NCI-H510A (cell line): ENCODE measurements at places on chromosomes 4 and X.

DNA sequence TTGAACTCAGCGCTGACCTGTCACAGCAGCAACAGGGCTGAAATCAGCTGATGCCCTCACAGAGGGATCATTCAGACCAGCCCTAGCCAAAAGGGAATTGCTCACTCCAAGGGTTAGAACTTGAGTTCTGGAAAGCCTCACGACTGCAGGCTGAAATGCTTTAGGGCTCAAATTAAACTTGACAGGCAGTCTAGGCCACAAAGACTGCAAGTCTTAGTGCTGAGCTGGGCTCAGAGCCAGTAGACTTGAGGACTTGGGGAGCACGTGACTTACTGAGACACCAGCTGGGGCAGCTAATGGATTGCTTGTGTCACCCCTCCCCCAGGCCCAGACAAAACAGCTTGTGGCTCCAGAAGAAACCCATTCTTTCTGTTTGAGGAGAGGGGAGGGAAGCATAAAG, 119.0 kb upstream of the SLC6A14 start:
- no peak for DNase-seq

DNA sequence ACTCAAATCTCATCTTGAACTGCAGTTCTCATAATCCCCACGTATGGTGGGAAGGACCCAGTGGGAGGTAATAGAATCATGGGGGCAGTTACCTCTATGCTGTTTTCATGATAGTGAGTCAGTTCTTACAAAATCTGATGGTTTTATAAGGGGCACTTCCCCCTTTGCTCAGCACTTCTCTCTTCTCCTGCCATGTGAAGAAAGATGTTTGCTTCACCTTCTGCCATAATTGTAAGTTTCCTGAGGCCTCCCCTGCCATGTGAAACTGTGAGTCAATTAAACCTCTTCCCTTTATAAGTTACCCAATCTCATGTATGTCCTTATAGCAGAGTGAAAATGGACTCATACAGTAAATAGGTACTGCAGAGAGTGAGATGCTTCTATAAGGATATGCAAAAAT, 1050.6 kb upstream of the GRIA3 start:
- DNase-seq, result no peak

DNA sequence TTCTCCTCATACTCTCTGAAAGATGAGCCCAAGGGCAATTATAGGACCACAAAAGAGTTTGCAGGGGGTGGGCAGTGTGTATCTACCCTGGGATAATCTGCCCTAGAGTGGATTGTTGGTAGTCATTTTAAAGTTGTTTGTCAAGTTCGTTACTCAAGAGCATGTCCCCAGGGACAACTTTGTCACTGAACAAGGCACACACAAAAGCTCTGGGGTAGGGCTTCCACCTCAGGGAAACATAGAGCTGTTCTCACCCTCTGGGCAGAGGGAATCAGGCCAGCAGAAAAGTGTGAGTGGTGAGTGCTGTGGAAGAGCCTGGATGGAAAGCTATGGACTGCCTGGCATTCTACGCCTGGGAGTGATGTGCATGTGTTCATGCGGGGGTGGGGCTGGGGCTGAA, 23.3 kb upstream of the LEF1 start:
- no peak for DNase-seq

DNA sequence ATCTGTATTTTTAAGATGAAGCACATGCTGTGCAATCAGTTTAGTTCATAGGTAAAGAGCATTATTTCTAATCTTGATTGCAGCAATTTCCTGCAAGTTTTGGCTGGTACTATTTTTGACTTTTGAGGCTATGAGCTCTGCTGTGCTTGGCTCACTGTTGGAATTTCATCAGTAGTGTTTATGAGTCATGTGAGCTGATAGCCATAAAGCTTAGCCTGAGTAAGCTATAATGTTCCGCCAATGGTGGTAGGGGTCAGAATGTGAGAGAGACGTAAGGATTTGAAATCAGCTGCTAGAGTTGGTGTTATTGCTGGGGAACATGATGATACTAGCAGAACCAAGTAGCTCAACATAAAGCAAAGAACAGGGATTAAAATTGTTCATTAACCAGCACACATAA, 590.9 kb upstream of the GNPDA2 start:
- no peak for DNase-seq

- no peak for DNase-seq
These were observed 11.0 kb upstream of the IDS start for GRCh38 chrX:149515954-149516602.

DNA sequence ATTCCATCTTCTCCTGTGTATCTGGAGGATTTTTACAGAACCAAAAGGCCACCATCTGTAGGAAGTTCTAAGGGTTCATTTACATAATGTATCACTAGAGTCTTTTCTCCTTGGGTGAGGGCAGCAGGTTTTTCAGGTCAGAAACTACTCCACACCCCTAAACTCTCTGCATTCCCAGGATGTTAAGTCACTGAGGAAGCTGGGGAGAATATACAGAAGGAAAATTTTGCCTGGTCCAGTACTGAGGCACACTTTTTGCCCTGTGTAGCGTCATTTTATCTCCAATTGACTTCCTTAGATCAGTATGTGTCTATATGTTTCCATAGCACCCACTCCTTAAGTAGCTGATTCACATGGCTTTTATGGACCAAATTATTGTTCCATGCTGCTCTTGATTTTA, 17.0 kb downstream of the XKRX start:
- DNase-seq, result no peak

- no peak for DNase-seq
These were observed 140.4 kb downstream of the MID1IP1 start for GRCh38 chrX:38941675-38942074.

- no peak for DNase-seq
These were observed 58.5 kb downstream of the ASMT start for GRCh38 chrX:1673337-1673736.

DNA sequence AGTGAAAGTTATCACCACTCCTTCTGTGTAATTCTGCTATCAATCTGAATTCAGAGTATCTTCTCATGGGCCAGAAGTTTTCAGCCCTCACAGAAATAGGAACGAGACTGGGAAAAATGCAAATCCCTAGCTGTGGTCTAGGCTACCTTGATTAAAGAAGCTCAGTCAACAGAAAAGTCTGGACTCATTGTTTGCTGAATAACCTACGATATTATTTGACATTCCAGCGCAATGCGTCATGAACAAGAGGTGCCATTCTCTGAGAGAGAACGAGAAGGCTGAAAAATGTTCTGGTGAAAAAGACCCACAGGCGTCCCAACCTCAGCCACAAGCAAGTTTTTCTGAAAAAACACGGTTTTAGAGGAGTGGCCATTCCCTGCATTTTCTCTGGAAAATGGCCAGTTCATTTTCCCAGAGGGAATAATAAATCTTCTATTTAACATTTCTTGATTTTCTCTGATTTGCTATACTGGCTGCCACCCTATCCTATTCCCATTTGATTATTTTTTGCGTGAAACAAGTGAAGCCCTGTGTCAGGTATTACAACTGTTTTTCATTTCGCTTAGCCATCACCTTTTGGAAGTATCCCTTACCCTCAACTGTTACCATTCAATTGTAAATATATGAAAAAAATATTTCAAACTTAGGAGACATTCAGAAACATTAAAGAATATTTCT, 1117.6 kb upstream of the PRKX start:
- DNase-seq, result no peak

- DNase-seq, result no peak
These were observed 94.5 kb upstream of the PRKX start for GRCh38 chrX:3807906-3808305.

GRCh38 chr4:182585321-182585720, 331.9 kb downstream of the DCTD start:
- DNase-seq, result no peak

- DNase-seq, result no peak
These were observed 89.8 kb downstream of the COMMD8 start for GRCh38 chr4:47373709-47374108.

DNA sequence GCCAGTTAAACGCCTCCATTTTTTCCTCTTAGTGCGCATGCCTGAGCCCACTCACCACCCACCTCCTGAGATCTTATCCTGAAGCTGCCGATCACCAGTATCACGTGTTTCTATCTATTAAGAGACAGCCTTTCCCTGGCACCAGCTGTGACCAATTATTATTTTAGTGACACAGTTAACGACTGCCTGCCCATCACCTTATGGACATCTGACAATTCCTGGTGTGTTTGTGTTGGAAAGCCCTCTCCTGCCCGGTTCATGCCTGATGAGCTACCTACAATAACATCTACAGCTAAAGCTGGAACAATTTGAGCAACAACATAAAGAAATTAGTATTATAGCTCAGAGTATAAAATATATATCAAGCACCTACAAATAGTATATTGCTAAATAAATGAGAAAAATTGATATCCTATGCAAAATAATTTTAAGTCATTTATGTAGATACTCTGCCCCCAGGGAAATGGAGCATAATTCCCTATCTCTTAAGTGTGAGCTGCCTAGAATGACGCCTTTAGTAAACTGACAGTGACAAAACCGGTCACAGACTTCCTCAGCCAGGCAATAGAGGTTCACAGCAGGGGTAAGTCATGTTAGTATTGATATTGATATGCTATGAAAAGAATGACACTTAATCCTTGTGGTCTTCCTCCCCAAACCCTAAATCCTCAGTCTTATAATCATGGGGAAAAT, 862.2 kb downstream of the TRAM1L1 start:
- DNase-seq, result no peak

DNA sequence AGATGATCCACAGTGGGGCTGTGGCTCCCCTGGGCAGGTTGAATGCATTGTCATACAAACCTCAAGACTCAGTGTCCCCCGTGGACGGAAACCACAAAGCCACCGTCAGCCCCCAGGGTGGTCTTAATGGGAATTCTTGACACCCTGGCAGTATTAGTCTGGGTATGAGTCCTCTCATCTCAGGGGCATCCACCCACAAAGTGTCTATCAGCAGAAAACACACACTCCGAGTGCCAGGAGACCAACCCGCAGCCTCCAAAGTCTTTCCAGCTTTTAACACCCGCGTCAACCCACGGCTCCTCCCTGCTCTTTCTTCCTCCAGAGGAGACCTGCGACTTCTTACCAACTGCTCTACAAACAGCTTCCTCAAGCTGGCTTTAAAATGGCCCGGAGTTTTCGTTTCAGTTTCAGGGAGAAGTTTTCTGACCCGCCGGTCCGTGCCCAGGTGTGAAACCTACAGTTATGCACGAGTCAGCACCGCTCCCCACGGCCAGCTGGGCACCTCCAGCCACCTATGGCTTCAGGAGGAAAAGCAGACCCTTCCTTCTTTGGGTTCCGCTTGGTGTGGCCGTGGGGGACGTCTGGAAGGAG, 14.4 kb upstream of the ASMTL start:
- DNase-seq, result no peak

DNA sequence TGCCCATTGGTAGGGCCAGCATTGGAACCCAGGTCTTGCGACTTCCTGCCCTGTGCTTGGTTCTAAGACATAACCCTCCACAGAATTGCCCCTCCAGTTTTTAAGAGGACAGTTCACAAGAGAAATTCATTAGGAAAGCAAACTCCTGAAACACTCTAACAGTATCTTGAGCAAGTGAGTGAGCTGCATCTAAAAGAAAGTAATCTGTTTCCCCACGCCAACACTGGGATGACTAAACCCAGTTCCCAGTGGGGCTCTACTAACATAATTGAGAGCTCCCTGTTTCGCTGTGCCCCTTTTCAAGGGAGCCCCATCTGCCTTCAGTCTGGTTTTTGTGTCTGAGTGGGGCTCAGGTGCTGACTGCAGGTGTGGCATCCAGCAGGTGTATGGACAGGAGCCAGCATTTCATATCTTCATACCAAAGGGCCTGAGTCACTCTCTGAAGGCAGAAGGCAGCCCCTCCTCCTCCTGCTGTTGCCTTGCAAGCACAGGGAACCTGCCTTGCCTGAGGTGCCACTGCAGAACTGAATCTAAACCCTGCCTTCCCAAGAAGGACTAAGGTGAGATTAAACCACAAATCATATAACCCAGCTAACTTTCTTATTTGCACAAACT, 8.0 kb downstream of the AMOT start:
- peak; percentile 50 for DNase-seq

DNA sequence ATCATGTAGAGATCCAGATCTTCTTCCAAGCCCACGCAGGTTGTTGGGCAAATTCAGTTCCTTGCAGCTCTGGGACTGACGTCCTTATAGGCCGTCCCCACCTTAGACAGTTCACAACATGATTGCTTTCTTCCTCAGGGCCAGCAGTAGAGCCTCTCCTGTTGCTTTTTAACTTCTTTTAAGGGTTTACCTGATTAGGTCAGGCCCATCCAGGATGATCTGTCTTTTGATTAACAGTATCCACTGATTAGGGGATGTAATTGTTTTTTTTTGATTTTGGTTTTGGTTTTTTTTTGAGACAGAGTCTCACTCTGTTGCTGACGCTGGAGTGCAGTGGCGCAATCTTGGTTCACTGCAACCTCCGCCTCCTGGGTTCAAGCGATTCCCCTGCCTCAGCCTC, 109.1 kb upstream of the BMPR1B start:
- no peak for DNase-seq

DNA sequence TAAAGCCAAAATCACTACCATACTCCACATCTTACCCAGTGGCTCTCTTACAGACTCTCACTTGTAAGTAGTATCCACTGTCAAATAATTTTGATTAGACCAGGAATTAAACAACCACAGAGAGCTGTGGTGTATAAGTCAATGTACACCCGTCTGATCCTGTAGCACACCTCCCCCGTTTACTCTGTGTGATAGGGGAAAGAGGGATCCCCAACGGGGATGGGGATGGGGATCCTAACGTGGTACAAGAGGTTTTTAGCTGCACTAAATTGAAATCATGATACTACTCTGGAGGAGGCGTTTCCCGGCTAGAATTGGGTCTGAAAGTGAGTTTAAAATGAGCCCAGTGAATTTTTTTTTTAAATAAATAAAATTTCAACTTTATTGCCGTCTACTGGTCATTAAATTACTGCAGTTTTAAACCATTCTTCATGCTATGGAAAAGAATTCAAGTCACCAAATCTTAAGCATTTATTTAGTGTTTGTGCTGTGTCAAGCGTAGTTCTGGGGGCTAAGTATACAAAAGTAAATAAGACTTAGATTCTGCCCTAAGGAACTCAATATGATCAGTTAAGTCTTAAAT, 76.6 kb downstream of the INTS12 start:
- DNase-seq, result no peak

DNA sequence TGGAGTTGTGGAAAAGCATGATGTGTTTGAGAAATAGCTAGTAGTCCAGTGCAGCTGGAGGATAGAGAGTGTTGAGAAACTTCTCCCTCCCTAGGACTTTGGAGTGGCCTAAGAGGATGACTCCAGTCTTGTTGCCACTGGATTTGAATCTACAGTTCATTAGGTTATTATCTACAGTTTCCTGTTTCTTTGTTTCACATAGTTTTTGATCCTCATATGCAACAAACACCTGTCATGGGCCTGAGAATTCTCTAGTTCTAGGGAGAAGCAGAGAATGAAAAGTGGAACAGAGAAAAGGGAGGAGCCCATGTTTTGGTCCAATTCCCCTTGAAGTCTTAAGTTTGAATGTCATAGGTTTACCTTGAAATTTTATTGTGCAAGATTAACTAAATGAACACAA, 73.6 kb upstream of the TBC1D9 start:
- no peak for DNase-seq

GRCh38 chr4:79827283-79827682, 245.7 kb downstream of the ANTXR2 start:
- no peak for DNase-seq

DNA sequence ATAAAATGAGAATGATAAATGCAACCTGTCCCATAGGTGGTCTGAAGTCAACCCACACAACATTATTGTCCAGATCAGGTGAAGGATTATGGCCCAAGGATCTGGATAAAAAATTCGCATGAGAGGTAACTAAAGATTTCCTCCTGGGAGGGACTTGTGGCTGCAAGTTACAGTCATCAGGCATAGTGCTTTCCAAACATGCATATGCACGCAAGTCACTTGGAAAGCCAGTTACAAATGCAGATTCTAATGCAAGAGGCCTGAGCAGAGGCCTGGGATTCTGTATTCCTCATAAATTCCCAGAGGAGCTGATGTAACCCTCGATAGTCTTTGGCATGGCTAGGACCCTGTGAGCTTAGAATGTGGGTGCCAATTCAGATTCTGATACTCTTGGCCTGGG, 21.1 kb downstream of the HS3ST1 start:
- DNase-seq, result no peak
